CD8-positive, alpha-beta memory T cell (primary cell): ENCODE measurements at places on chromosomes 3 and 15. TPM values are rescaled to one million over a fixed set of nuclear protein-coding genes. Genes with fewer than 3 reads are reported as not detected.

The TMEM87A gene
- total RNA-seq, result 44.6 TPM

The USP13 gene
- total RNA-seq, result 12.7 TPM

The CEP19 gene
- 7.4 TPM for total RNA-seq

The MRAS gene
- total RNA-seq, result 0.28 TPM

The LIPH gene
- total RNA-seq, result not detected

The LCMT2 gene
- 16.5 TPM for total RNA-seq

The GOLGA8M gene
- not detected for total RNA-seq

The IL5RA gene
- total RNA-seq, result 0.70 TPM

The TAMM41 gene
- total RNA-seq, result 22.9 TPM

The ZNF621 gene
- 20.7 TPM for total RNA-seq

The ASB14 gene
- total RNA-seq, result not detected

The LRRN1 gene
- 0.39 TPM for total RNA-seq

The PARP15 gene
- 13.9 TPM for total RNA-seq

The GHSR gene
- not detected for total RNA-seq

The TTLL13 gene
- total RNA-seq, result not detected

The CHST13 gene
- 0.31 TPM for total RNA-seq

The CLDN18 gene
- not detected for total RNA-seq

The ZNF80 gene
- 2.3 TPM for total RNA-seq

The ZNF860 gene
- not detected for total RNA-seq

The ALDH1L1 gene
- total RNA-seq, result not detected

The SH3GL3 gene
- not detected for total RNA-seq

The WDR49 gene
- 0.35 TPM for total RNA-seq

The CNTN4 gene
- not detected for total RNA-seq

The ROPN1 gene
- total RNA-seq, result not detected

The C3orf49 gene
- not detected for total RNA-seq

The FBXL22 gene
- total RNA-seq, result 1.1 TPM

The CPN2 gene
- not detected for total RNA-seq

The MAP1A gene
- 0.75 TPM for total RNA-seq

The RYR3 gene
- total RNA-seq, result not detected

The PAQR9 gene
- total RNA-seq, result not detected

The SLC12A8 gene
- total RNA-seq, result 1.0 TPM
